HuH-7 (cell line): ENCODE measurements at places on chromosomes 1 and 21.

DNA sequence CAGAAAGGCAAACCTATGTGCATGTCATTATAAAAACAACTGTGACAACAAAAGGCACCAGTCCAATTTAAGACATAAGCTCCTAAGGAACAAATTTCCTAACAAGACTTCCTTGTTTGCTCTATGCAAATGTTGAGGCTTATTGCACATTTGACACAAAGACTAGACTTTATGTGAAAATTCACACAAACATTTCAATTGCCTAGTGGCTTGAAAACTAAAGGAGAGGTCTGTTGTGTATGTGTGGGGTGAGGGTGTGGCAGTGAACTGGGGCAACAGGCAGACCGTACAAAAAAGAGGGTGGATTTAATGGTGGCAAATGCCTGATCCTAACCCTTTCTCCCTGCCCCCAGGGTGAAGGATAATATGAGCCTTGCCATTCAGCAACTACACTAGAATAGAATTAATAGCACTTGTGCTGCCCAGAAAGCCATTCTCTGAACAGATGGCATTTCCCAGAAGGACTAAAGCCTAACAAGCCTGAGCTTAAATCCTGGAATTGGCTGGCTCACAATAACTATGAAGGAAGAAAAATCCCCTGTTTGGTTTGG lies 73.9 kb downstream of the GLUL start:
- DNase-seq, result no peak

- DNase-seq, result no peak
These were observed 71.8 kb upstream of the IVNS1ABP start for GRCh38 chr1:185388815-185389214.

DNA sequence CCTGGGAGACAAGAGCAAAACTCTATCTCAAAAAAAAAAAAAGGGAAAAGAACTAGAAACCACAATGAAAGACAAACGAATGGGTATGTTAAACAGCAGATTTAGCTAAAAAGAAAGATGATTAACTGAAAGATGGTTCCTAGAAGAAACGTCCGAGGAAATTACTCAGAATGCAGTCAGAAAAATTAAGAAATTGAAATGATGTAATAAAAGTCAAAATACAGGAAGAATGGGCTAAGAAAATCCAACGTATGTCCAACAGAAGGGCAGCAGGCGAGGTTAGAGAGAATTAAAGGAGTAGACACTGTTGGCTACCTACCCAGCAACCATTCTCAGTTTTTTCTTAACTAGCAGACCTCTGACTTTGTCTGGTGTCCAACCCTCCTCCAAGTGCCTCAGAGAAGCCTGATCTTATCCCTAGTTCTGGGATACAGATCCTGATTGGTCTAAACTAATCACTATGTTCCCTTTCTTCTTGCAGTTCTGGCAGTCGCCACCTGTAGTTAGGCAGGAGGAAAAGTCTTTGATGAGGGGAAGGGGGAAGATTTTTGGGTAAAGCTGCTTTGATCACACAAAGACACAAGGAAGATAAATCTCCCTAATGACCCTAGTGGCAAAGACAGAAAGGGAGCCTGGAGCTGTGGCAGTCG lies 25.7 kb downstream of the GPR161 start:
- DNase-seq, result no peak

- DNase-seq, result no peak
These were observed 2.5 kb upstream of the PTGS2 start for GRCh38 chr1:186682736-186683135.

DNA sequence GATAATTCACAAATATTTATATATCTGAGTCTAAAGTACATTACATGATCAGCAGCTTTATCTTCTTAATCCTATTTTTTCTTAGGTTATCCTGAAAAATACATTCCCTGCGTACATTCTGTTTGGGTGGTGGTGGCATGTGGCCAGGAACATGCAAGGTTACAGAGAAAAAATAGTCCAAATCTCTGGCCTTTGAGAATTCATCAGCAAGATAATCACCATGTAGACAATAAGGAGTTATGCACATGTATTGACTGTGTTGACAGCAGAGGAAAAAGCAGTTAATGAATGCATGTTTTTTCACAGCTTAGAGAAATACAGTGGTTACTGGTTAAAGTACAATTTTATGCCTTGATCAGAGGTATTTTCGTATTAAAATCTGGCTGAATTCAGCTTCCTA lies 49.0 kb downstream of the ABCA4 start:
- DNase-seq, result no peak

DNA sequence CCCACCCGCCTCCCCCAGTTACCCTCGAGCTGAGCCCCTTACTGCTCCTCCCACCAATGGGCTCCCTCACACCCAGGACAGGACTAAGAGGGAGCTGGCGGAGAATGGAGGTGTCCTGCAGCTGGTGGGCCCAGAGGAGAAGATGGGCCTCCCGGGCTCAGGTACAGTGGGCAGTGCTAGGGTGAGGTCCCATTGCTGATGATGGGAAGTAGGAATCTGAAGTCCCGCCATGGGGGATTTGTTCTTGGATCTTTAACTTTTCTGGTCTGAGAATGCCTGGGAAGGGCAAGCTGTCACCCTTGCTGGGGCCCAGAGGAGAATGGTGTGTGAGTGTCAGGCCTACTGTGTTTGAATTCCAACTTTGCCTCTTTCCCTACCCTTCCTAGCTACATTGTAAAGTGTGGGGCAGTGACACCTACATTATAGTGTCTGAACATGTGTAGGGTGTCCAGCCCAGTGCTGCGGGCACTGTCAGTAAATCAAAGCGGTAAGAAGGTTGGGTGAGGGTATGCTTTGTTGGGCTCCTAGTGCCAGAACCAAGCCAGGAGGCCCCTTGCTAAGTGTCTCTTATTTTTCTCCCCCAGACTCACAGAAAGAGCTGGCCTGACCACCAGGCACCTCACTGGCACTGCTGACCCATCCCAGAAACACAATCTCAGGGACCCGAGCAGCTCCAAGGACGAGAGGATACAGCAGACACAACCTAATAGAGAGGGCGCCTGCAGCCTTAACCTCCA lies 44.7 kb downstream of the YARS1 start:
- no peak for DNase-seq

DNA sequence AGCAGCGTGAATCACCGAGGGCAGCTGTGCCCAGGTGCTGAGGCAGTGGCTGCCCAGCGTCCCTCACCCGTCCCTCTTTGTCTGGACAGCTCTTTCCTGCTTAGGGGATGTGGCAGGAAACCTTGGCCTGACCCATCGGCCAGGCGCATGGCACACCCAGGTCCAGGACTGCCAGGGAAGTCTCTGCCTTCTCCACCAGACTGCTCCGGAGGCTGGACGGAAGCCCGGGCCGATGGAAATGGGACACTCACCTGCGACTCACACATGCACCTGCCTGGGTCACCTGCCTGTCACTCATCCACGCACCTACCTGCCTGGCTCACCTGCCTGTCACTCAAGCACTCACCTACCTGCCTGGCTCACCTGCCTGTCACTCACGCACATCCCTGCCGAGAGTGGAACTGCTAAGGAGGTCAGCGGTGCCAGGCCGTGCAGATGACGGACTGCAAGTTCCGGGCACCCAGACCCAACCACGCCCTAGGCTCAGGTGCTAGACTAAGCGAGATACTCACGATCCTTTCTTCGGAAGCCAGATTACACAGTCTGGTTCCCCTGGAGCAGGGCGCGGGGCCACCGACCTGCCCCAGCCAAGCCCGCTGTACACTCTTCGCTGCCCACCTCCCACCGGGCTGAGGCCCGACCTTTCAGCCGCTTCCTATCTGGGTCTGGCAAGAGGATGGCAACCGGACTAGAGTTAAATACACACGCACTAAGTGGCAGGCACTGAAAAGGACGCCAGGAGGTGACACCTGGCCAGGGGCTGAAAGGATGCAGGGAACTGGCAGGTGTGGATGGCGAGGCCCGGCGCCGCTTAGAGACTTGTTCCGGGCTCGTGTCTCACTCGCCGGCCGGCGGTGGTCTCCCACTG lies 1.1 kb downstream of the UBE2J2 start:
- no peak for DNase-seq

GRCh38 chr1:227886993-227887696 lies 60.6 kb downstream of the WNT9A start:
- DNase-seq, result no peak

- no peak for DNase-seq
These were observed 131.3 kb downstream of the SLC30A10 start for GRCh38 chr1:219797009-219797408.
